ENCODE measurements at places on chromosomes 2 and 18. TPM values are rescaled to one million over a fixed set of nuclear protein-coding genes. Genes with fewer than 3 reads are reported as not detected.

Gene GPAT2
- polyA plus RNA-seq, result 3.3 TPM

Gene CCDC148
- polyA plus RNA-seq, result 0.37 TPM

Gene TMEM163
- 7.5 TPM for polyA plus RNA-seq

Gene RAB10
- 36.5 TPM for polyA plus RNA-seq

Gene ALLC
- 0.07 TPM for polyA plus RNA-seq

Gene CREG2
- not detected for polyA plus RNA-seq

Gene FSHR
- polyA plus RNA-seq, result not detected

Gene DPYSL5
- polyA plus RNA-seq, result 0.37 TPM

Gene PROKR1
- 0.17 TPM for polyA plus RNA-seq

Gene RAPH1
- 4.2 TPM for polyA plus RNA-seq

Gene UGT1A3
- polyA plus RNA-seq, result not detected

Gene MROH2A
- not detected for polyA plus RNA-seq

Measured in adrenal gland (tissue), 19 donors.